ENCODE measurements at places on chromosomes 2 and 18. TPM values are rescaled to one million over a fixed set of nuclear protein-coding genes. Genes with fewer than 3 reads are reported as not detected.
A peak's percentile ranks its signal among the peaks of the same experiment; 100 is the strongest.

CNGA3 gene
- total RNA-seq: not detected

CHRNG gene
- not detected for total RNA-seq

SERPINB12 gene
- not detected for total RNA-seq

NBAS gene
- total RNA-seq: 46.4 TPM

VWC2L gene
- total RNA-seq: not detected

ALKAL2 gene
- not detected for total RNA-seq

GCA gene
- total RNA-seq: 40.2 TPM

CBLN2 gene
- total RNA-seq: not detected

- H3K27me3 ChIP-seq: no peaks in the 10 kb centered on the region
- H3K27ac ChIP-seq: peak overlapping the region; percentile 97
- peak; percentile 90 for DNase-seq
- H3K36me3 ChIP-seq: peaks cover 5% of the 10 kb centered on the region
Measured at GRCh38 chr2:10407841-10408648, 40.1 kb downstream of the ODC1 start.

DNA sequence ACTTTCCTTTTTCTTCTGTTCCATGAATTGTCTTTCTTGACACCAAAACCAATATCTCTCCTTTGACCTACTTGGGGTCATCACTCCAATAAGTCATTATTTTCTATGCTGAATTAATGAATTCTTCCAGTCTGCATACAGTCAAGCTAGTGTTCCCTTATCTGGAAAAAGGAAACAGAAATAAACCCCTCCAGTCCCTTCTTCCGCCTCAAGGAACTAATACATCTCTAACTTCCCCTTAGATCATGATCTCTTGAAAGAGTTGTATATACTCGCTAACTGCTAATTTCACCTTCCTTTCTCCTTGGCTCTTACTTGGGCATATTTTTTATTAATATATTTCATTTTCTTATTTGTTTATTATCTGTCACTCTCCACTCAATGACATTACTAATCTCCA is 7.3 kb upstream of the ARHGAP15 start:
- H3K36me3 ChIP-seq: no peaks in the 10 kb centered on the region
- no peak overlapping the region for H3K27ac ChIP-seq
- no peaks in the 10 kb centered on the region for H3K27me3 ChIP-seq
- DNase-seq: no peak
- no peak overlapping the region for H3K4me3 ChIP-seq
- peaks cover 43% of the 10 kb centered on the region for H3K4me1 ChIP-seq

DNA sequence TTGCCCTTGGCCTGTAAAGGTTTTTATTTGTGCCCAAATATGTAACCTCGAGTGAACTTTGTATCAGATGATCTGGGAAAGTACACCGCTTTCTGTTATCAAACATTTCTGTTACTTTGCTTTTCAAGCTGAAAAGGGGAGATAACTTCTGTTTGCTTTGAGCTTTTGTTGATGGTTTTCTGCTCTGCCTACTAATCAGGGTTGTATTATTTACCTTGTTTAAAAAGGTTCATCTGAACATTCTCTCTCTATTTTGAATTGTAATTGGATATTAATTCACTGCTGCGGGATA is 79.4 kb downstream of the XRCC5 start:
- peaks cover 61% of the 10 kb centered on the region for H3K4me1 ChIP-seq
- peak overlapping the region; percentile 1 for H3K27ac ChIP-seq
- no peaks in the 10 kb centered on the region for H3K27me3 ChIP-seq
- peaks cover 36% of the 10 kb centered on the region for H3K36me3 ChIP-seq

DNA sequence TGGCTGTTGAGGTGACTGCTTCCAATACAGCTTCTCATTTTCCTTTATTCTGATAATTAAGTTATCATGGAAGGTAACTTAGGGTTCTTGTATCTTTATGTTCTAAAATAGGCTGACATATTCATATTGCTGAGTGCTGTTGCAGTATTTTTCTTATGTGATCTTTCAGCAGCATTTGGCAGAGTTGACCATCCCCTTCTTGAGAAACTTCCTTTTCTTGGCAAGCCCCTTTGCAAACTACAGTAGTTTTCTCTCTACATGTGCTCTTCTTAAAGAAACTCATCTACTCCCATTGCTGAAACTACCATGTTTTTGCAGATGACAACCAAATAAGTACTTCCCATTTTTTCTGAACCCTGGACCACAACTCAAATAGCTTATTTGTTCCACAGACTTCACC is 476.5 kb upstream of the TRIB2 start:
- H3K27ac ChIP-seq: no peak overlapping the region
- no peaks in the 10 kb centered on the region for H3K4me1 ChIP-seq
- no peaks in the 10 kb centered on the region for H3K27me3 ChIP-seq
- no peak for DNase-seq
- H3K4me3 ChIP-seq: no peak overlapping the region
- no peaks in the 10 kb centered on the region for H3K36me3 ChIP-seq

- H3K4me3 ChIP-seq: no peak overlapping the region
- no peak for DNase-seq
- no peaks in the 10 kb centered on the region for H3K4me1 ChIP-seq
- no peak overlapping the region for H3K27ac ChIP-seq
Measured at GRCh38 chr2:196500686-196501431, 138.7 kb upstream of the CCDC150 start.

DNA sequence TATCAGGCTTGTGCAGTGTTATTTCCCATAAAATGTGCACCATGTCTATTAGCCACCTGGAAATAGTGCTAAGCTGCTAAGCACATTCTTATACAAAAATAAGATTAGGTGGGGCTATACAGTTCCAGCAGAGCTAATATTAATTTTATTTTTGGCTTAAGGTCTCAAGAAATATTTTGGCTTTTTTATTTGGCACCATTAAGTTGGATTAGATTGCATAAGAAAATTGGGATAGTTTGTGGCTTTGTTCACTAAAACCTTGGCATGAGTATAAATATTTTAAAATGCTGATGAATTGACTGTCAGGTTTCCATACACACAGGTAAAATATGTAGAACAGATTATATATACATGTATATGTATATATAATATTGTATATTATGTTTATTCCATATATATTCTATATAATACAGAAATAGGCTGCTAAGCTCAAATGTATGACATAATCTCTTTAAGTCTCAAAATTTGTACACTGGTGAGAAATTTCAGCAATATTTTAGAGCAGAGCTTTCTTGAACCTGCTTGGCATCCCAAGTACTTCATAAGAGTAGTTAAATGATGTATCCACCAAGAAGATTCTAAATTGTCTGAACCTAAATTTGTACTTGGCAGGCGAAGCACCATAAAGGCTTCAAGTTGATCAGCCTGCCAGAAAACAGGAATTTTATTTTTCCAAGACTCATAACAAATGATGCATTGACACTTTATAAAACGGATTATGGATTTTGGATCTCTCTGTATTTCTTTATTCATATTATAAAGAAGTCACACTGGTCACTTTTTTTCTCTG is 32.6 kb downstream of the CCDC102B start:
- no peaks in the 10 kb centered on the region for H3K4me1 ChIP-seq
- no peaks in the 10 kb centered on the region for H3K27me3 ChIP-seq
- H3K4me3 ChIP-seq: no peak overlapping the region
- H3K36me3 ChIP-seq: no peaks in the 10 kb centered on the region
- no peak overlapping the region for H3K27ac ChIP-seq

DNA sequence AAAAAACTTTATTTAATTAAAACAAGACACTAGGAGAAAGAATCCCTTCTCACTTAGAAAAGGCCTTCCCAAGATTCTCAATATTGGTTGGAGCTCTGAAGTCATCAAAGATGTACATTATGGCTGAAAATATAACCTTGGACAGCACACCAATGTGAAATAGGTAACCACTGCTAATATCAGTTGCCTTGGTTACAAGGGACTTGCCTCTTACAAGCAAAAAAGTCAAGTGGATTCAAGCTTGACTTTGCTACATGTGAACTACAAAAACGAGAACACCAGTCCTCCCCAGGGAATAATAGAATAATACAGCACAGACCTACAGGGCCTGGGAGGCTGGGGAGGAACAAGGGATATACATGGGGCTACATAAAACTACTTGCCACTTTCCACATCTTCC is 46.1 kb downstream of the NABP1 start:
- DNase-seq: no peak
- H3K36me3 ChIP-seq: no peaks in the 10 kb centered on the region
- no peaks in the 10 kb centered on the region for H3K27me3 ChIP-seq
- H3K4me1 ChIP-seq: no peaks in the 10 kb centered on the region
- no peak overlapping the region for H3K4me3 ChIP-seq

GRCh38 chr2:150147889-150148683 is 339.4 kb downstream of the RND3 start:
- no peaks in the 10 kb centered on the region for H3K36me3 ChIP-seq
- H3K4me3 ChIP-seq: no peak overlapping the region
- no peaks in the 10 kb centered on the region for H3K27me3 ChIP-seq
- no peak overlapping the region for H3K27ac ChIP-seq
- DNase-seq: no peak

DNA sequence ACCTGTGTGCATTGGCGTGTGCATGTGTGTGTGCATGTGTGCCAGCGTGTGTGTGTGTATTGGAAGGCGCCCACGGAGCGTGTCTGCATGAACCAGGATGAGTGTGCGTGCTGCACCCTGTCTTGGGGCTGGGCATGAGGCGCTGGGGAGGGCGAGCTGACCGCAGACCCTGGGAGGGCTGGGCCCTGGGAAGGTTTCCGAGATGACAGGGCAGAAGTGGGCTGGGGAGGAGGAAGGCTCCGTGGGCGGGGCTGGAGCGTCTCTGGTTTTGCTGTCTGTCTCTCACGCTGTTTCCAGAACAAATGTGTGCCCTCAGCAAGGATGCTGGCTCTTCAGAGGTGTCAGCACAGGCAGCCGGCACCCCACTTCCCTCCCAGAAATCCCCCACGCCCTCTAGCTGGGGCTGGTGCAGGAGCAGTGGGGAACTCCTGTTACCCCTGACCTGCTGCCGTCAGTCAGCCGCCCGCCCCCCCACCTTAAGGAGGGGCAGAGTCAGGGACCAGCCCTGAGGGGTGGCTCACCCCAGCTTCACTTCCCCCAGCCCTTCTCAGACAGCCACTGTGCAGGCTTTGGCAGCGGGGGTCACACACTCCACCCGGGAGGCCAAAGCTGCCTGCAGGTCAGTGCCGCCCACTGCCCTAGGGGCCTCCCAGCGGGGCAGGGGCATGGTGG is at the start of gene GPR35:
Gene GPR35, plus strand, starts transcription at position 531 of the 672 bp plus-strand sequence. CDS start 4,473 bp downstream, outside the sequence.
- H3K4me1 ChIP-seq: peaks cover 51% of the 10 kb centered on the region
- H3K36me3 ChIP-seq: no peaks in the 10 kb centered on the region
- no peaks in the 10 kb centered on the region for H3K27me3 ChIP-seq
- H3K4me3 ChIP-seq: peak within 1 kb of the TSS; percentile 42
- H3K27ac ChIP-seq: peak within 1 kb of the TSS; percentile 47

DNA sequence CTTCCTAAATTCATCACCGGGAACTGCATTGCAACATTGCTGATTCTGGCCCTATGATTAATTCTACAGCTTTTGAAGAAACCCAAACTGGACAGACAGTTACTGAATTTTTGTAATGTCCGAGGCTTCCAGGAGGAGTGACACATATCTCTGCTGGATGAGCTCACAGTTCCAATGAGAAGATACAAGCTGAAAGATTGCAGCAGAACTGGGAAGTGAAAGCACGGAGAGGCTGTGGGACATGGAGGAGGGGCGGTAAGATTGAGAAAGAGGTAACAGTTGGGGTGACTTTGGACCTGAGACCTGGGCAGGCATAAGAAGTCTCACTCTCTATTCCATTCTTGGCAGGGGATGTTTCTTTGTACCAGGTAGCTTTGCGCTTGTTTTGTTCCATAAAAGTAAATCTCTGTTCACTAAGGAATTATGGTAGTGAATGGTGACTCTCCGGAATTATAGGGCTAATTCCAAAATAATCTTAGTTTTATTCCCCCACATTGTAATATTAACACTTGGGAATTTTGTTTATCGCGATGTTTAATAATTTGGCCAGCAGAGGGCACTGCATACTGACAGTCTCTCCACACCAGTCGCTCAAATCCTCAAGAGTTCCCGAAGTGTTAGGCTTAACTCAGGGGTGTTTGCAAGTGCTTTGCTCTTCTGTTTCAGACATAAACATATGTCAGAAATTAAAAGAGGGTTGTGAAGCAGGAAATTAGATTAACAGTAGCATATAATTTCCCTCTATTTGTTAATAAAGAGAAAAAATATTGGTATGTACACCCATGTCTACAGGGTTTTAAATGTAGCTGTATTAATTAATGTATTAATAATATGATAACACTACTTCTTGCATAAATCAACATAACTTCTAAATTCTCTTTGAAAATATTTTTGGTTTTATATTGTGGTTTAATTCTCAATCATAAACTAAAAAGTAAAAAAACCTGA is 201.4 kb downstream of the SOCS6 start:
- H3K27ac ChIP-seq: no peak overlapping the region
- DNase-seq: peak; percentile 55
- peaks cover 2% of the 10 kb centered on the region for H3K4me1 ChIP-seq
- H3K27me3 ChIP-seq: peaks cover 2% of the 10 kb centered on the region
- H3K36me3 ChIP-seq: no peaks in the 10 kb centered on the region

DNA sequence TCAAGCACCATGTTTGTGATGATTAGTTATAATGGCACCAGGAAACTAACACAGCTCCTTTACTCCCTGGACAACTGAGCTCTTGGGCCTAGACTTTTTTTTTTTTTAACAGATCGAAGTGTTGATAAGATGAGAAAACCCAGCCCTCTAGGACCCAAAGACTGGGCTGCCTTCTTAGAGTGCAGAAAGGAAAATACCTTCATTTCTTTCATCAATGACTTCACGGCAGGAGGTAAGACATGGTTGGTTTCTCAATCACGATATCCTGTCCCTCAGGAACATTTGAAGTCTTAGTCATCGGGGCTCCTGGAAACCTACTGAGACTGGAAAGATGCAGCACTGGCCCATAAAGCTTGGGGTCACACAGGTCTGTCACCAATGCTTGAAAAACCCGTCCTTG is 84.7 kb downstream of the TNFRSF11A start:
- no peak for DNase-seq
- H3K4me3 ChIP-seq: no peak overlapping the region
- H3K36me3 ChIP-seq: no peaks in the 10 kb centered on the region

GRCh38 chr2:205930209-205930608 is 155.8 kb downstream of the INO80D start:
- H3K27me3 ChIP-seq: peaks cover 32% of the 10 kb centered on the region
- no peak for DNase-seq
- H3K27ac ChIP-seq: no peak overlapping the region
- no peak overlapping the region for H3K4me3 ChIP-seq
- H3K36me3 ChIP-seq: no peaks in the 10 kb centered on the region

- no peaks in the 10 kb centered on the region for H3K27me3 ChIP-seq
- no peak overlapping the region for H3K27ac ChIP-seq
- no peak for DNase-seq
- no peaks in the 10 kb centered on the region for H3K4me1 ChIP-seq
Measured at GRCh38 chr18:14933964-14934363, 186.0 kb downstream of the ANKRD30B start.

- H3K27me3 ChIP-seq: no peaks in the 10 kb centered on the region
- no peaks in the 10 kb centered on the region for H3K36me3 ChIP-seq
- H3K27ac ChIP-seq: no peak overlapping the region
- DNase-seq: no peak
Measured at GRCh38 chr2:7281231-7282201, 364.3 kb downstream of the RNF144A start.
